ENCODE measurements at places on chromosomes 3 and 15.

GRCh38 chr15:40104865-40105516, 3.7 kb downstream of the BMF start:
- H3K27me3 ChIP-seq: no peaks in the 10 kb centered on the region
- H3K4me3 ChIP-seq: no peak overlapping the region
- peaks cover 73% of the 10 kb centered on the region for H3K4me1 ChIP-seq

DNA sequence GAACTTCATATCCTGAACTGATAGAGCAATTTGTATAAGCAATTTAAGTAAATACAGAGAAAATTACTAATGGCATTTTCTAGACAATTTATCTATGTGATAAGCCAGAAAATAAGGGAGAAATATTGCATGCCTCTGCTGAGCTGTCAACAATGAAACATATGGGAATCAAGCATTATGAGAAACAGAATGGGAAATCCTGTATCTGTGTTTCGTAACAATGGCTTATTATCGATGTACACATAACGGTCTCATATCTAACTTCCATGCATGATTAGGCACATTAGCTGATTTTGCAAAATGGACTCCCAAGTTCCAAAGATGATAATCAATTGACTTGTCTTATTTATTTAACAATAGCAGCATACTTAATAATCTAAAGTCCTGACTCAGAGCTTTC, 30.4 kb upstream of the KCNMB2 start:
- DNase-seq: no peak
- H3K36me3 ChIP-seq: no peaks in the 10 kb centered on the region
- no peak overlapping the region for H3K4me3 ChIP-seq
- H3K27me3 ChIP-seq: no peaks in the 10 kb centered on the region
- no peak overlapping the region for H3K27ac ChIP-seq

GRCh38 chr15:63057468-63058345, 15.2 kb downstream of the TPM1 start:
- H3K27me3 ChIP-seq: no peaks in the 10 kb centered on the region
- peaks cover 23% of the 10 kb centered on the region for H3K36me3 ChIP-seq
- DNase-seq: no peak
- H3K4me1 ChIP-seq: peaks cover 54% of the 10 kb centered on the region
- no peak overlapping the region for H3K27ac ChIP-seq
- no peak overlapping the region for H3K4me3 ChIP-seq

GRCh38 chr15:45262906-45263461, 10.9 kb downstream of the SLC28A2 start:
- H3K4me1 ChIP-seq: no peaks in the 10 kb centered on the region
- no peak overlapping the region for H3K4me3 ChIP-seq
- H3K27me3 ChIP-seq: no peaks in the 10 kb centered on the region

GRCh38 chr3:183385698-183386613, 42.5 kb downstream of the MCF2L2 start:
- H3K4me1 ChIP-seq: no peaks in the 10 kb centered on the region
- no peak overlapping the region for H3K27ac ChIP-seq
- no peaks in the 10 kb centered on the region for H3K27me3 ChIP-seq

- H3K36me3 ChIP-seq: no peaks in the 10 kb centered on the region
- H3K27me3 ChIP-seq: no peaks in the 10 kb centered on the region
- H3K4me3 ChIP-seq: no peak overlapping the region
- no peaks in the 10 kb centered on the region for H3K4me1 ChIP-seq
- no peak overlapping the region for H3K27ac ChIP-seq
Measured at GRCh38 chr15:32790352-32790999, 72.7 kb downstream of the GREM1 start.

DNA sequence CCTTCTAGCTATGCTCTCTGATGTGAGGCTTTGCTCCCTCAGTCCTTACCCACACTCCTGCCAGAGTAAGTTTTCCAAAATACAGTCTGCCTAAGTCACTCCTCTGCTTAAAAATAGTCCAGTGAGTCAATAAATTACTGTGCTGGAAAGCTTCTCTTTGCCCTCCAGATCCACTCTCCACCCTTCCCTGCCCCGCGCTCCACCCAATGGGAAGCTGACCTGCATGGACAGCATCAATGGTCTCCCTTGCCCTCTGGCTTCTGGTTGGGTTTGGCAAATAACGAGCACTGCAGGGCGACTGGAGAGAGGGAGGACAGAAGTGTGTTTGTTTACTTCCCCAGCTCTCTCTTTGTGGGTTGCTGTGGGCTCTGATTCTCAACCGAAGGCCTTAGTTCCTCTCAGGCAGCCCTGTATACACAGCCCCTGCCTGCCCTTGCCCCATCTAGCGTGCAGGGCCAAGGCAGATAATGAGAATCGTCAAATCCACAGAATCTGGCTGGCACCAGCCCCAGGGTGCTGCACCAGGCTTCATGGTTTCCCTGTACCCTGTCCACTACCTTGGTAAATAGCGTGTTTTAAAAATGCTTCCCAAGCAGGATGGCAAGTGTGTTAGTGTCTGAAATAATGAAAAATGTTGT, 110.4 kb downstream of the ADAMTSL3 start:
- DNase-seq: no peak
- H3K27ac ChIP-seq: no peak overlapping the region
- no peaks in the 10 kb centered on the region for H3K27me3 ChIP-seq

DNA sequence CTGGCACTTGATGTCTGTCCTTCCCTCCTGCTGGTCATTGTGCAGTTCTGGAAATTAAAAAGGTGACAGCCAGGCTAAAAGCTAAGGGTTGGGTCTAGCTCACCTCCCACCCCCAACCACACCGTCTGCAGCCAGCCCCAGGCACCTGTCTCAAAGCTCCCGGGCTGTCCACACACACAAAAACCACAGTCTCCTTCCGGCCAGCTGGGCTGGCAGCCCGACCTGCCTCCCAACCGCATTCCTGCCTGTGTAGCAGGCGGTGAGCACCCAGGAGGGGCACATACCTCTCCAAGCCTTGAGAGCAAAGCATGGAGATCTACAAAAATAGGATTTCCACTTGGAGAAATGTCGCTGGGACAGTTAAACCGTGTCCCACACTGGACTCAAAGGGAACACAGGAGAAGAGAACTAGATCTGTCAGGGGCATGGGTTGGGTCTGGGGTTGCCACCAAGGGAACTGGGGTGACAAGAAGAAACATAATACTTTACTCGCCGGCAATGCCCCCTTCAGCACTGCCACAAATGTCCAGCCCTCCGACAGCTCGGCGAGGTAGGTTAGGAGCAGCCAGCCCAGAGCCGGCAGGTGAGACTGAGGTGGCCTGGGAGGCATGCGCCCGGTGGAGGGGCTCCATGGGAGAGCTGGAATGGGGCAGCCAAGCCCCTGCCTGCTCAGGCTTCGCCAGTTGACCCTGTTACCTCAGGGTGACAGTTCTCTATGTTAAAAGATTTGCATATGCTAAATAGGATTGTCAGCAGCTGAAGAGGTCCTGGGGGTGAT, 52.2 kb downstream of the EXOG start:
- H3K27ac ChIP-seq: no peak overlapping the region
- H3K27me3 ChIP-seq: no peaks in the 10 kb centered on the region
- H3K4me1 ChIP-seq: no peaks in the 10 kb centered on the region
- no peak overlapping the region for H3K4me3 ChIP-seq

DNA sequence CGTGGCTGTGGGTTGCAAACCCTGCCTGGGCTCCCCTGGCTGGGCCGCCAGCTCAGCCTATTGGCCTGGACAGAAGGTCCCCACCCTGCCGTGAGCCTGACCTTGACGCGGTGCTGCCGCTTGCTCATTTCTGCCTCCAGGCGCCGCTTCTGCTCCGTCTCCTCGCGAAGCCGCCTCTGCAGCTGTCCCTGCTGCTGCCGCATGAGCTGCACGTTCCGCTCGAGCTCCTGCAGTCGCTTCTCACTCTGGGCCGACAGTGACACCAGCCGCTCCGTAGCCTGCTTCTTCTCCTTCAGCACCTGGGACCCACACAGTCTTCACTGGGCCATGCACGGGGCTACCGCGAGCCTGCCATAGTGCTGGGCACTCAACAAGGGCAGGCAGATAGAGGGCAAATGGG, 21.7 kb downstream of the KIF7 start:
- H3K4me3 ChIP-seq: no peak overlapping the region
- H3K36me3 ChIP-seq: peaks cover 50% of the 10 kb centered on the region
- no peak overlapping the region for H3K27ac ChIP-seq
- DNase-seq: no peak
- H3K4me1 ChIP-seq: no peaks in the 10 kb centered on the region

GRCh38 chr15:37837276-37837675, 97.2 kb upstream of the TMCO5A start:
- no peaks in the 10 kb centered on the region for H3K36me3 ChIP-seq
- no peak overlapping the region for H3K27ac ChIP-seq
- no peaks in the 10 kb centered on the region for H3K4me1 ChIP-seq
- no peaks in the 10 kb centered on the region for H3K27me3 ChIP-seq

DNA sequence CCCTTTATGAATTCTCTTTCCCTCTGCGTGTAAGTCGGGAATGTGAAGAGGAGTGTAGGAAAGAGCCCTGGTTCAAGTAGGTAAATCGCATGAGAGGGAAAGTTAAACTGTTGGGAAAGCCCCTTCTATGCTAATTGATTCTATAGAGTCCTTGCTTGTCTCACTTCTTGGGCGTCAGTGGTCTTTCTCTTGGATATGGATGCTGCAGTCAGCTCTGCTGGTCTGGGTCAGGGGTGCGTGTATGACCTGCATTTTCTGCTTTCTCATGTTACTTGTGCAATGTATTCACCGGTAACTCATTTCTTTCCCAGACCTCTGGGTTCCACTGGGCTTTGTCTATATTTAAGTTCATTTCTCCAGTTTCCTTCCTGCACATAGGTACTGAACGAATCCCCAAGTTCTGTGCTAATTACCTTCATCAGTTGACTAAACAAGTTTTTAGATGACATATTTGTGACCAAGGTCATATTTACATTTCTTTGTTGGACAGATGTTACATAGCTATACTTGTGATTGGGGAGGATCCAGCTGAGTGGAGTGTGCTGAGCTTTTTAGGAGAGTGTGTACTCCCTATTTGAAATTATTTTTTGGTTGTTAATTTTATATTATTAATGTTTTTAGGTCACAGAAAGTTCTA, 1.4 kb downstream of the SETD5 start:
- peaks cover 51% of the 10 kb centered on the region for H3K4me1 ChIP-seq
- H3K27me3 ChIP-seq: no peaks in the 10 kb centered on the region
- DNase-seq: no peak
- H3K4me3 ChIP-seq: peak overlapping the region; percentile 81

GRCh38 chr3:169390741-169391305, 272.7 kb downstream of the MECOM start:
- H3K27ac ChIP-seq: peak overlapping the region; percentile 36
- no peaks in the 10 kb centered on the region for H3K36me3 ChIP-seq
- H3K4me1 ChIP-seq: peaks cover 37% of the 10 kb centered on the region

- H3K27ac ChIP-seq: no peak overlapping the region
- no peak overlapping the region for H3K4me3 ChIP-seq
- DNase-seq: no peak
- no peaks in the 10 kb centered on the region for H3K4me1 ChIP-seq
Measured at GRCh38 chr3:59116233-59116537, 66.4 kb upstream of the CFAP20DC start.

- H3K4me1 ChIP-seq: no peaks in the 10 kb centered on the region
- no peaks in the 10 kb centered on the region for H3K36me3 ChIP-seq
- no peak overlapping the region for H3K4me3 ChIP-seq
- no peaks in the 10 kb centered on the region for H3K27me3 ChIP-seq
Measured at GRCh38 chr3:70264122-70264780, 48.2 kb downstream of the MDFIC2 start.

GRCh38 chr3:101329016-101329673, 8.8 kb upstream of the IMPG2 start:
- H3K27me3 ChIP-seq: no peaks in the 10 kb centered on the region
- no peak for DNase-seq
- H3K27ac ChIP-seq: no peak overlapping the region
- H3K36me3 ChIP-seq: no peaks in the 10 kb centered on the region

Measured in esophagus squamous epithelium (tissue), 5 donors.